ENCODE measurements at places on chromosomes 1 and 21.
A peak's percentile ranks its signal among the peaks of the same experiment; 100 is the strongest.

- no peak for DNase-seq
Measured at GRCh38 chr1:39238476-39238875, 34.0 kb downstream of the MACF1 start.

GRCh38 chr1:246367041-246367440 lies 140.0 kb downstream of the SMYD3 start:
- no peak for DNase-seq

- DNase-seq: no peak
Measured at GRCh38 chr1:38183096-38183495, 136.5 kb upstream of the POU3F1 start.

DNA sequence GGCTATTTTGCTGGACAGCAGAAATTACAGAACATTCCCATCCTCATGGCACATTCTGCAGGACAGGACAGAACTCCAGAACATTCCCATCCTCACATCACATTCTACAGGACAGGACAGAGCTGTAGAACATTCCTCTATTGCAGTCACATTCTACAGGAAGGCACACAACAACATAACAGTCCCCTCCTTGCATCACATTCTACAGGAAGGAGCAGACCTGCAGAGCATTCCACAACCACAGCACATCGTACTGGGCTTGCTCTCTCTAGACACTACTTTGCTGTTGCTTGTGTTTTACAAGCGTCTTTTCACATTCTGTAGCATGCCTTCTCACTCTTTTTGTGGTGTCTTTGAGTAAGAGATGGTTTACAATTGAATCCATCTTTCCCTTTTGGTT lies 26.8 kb upstream of the ABCB10 start:
- DNase-seq: no peak

DNA sequence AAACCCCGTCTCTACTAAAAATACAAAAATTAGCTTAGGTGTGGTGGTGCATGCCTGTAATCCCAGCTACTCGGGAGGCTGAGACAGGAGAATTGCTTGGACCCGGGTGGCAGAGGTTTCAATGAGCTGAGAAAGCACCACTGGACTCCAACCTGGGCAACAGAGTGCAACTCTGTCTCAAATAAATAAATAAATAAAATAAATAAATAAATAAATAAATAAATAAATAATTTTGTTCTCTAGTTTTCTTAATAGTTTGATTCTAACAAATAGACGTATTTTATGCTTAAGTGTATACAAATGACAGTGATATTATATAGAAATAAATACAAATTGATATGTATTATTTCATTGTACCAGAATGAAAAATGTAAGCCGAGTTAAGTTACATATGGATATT lies 339.9 kb upstream of the OLFM3 start:
- DNase-seq: no peak

DNA sequence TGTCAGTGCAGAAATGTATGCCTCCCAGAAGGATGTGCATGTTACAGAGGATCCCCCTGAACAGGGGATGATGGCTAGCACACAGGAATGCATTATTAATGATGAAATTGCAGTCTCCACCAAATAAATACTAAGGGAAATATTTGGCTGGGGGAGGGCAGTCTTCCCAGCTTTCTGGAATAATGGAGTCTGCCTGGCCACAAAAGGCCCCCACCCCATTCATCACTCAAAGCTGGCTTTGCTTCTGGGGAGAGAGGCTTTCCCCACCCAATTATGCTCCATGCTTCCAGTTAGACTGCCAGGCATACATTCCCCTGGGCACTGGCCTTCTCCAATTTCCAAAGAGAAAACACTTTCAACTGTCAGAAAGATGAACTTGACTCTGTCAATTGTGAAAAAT lies 302.7 kb downstream of the SIPA1L2 start:
- no peak for DNase-seq

DNA sequence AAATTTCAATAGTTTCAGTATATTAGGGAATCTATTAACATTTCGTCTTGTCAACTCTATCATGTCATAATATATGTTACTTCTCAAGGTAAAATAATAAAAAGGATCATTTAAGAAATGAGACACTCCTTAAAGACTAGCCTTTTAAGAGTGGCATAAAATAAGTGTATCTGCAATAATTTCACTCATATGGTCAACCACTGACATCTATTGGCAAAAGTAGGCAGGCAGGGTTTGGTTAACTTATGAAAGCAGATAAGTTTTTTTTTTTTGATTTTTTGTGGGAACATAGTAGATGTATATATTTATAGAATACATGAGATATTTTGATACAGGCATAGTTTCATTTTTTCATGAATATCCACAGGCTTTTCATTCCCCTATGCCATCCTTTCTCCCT lies 5.5 kb upstream of the RGS21 start:
- no peak for DNase-seq

DNA sequence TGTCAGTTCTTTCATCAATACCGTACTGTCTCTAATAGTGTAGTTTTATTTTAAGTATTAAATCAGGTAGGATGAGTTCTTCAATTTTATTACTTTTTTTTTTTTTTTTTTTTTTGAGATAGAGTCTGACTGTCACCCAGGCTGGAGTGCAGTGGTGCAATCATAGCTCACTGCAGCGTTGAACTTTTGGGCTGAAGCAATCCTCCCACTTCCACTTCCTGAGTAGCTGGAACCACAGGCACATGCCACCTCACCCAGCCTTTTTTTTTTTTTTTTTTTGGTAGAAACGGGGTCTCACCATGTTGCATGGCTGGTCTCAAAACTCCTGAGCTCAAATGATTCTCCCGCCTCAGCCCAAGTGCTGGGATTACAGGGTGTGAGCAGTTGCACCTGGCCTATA lies 44.3 kb downstream of the INAVA start:
- no peak for DNase-seq

DNA sequence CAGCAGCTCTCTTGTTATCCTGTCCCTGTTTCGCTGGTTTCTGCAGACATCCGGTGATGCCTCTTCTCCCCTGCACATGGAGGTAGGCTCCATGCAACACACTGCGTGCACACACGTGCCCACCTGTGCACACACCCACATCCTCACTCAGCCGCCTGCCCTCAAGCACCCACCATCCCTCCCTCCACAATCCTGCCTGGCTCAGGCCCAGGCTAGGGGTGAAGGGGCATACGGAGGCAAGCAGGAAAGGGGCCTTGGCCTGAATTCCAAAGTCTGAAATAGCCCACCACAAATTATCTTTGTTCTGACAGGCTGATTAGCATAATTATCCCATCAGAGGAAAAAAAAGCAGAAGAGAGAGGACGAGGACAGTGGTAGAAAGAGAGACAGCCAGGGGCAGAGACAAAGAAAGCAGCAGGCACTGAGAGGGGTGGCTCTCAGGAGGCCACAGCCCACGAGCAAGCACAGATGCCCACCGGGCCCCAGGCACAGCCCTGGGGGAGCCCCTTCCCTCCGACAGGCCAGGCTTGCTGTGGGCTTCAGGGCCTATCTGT lies 73.2 kb downstream of the GRIK3 start:
- no peak for DNase-seq

DNA sequence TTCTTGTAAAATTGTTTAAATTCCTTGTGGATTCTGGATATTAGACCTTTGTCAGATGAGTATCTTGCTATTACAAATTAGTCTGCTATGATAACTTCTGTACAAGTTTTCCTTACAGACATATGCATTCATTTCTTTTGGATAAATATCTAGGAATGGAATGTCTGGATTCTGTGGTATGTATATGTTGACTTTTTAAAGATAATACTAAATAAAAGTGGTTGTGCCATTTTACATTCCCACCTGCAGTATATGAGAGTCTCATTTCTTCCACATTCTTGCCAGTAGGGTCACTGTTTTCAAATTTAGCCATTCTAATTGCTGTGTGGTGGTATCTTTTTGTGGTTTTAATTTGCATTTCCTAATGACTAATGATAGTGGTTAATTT lies 53.9 kb downstream of the SYDE2 start:
- DNase-seq: no peak

GRCh38 chr1:201359873-201360210 lies 17.6 kb downstream of the TNNT2 start:
- no peak for DNase-seq

DNA sequence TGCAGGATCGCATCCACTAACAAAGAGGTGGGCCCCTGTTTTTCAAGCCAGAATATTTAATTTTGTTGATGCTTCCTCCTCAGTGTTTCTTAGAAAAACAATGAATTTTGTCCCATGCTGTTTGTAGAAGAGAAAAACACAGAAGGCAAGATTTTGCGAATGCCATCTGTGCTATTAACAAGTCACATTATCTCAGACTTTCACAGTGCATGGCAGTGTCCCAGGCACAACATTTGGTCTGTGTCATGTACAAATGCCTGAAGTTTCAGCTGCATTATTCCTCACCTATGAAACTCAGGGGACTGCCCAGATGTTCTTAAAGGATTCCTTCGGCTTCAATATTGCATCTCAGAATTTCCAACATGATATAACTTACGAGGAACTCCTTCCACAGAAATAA lies 99.6 kb upstream of the ZC3H11B start:
- no peak for DNase-seq

- DNase-seq: peak; percentile 26
Measured at GRCh38 chr1:54950369-54951163, 29.9 kb upstream of the TMEM61 start.

GRCh38 chr1:167499664-167500101 lies 18.6 kb downstream of the CD247 start:
- DNase-seq: no peak

GRCh38 chr1:87961992-87962391 lies 633.3 kb downstream of the LMO4 start:
- DNase-seq: no peak

DNA sequence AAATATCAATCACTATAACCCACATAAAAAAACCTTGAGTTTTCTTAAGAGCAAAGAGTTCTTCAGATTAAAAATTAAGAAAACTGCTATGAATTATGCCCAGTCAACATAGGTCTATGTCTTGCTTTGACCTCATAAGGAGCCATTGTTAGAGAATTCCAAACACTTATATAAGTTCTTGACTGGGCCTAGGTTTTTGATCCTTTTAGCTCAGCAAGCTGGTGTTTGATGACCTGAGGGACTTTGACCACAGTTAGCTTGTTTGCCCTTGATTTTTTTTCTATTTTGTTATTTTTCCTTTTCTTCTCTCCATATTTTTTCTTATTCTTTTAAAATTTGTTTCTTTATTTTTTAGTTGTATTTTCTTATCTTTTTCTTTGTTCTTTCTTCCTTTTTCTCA lies 122.3 kb downstream of the RHOU start:
- no peak for DNase-seq

- no peak for DNase-seq
Measured at GRCh38 chr1:212951126-212951946, 995 bp downstream of the VASH2 start.

All from effector CD4-positive, alpha-beta T cell (primary cell).